ENCODE measurements at places on chromosomes 3 and 15.

GRCh38 chr3:5248822-5249221 is 61.3 kb downstream of the EDEM1 start:
- DNase-seq: no peak

DNA sequence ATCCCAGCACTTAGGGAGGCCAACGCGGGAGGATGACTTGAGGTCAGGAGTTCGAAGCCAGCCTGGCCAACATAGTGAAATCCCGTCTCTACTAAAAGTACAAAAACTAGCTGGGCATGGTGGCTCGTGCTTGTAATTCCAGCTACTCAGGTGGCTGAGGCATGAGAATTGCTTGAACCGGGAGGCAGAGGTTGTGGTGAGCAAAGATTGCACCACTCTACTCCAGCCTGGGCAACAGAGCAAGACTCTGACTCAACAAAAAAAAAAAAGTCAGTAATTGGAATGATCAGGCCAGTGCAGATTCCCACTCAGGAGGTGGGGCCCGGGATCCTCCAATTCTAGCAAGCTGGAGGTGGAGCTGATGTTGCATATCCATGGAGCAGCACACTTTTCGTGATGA is 5.6 kb downstream of the CFAP92 start:
- DNase-seq: no peak

DNA sequence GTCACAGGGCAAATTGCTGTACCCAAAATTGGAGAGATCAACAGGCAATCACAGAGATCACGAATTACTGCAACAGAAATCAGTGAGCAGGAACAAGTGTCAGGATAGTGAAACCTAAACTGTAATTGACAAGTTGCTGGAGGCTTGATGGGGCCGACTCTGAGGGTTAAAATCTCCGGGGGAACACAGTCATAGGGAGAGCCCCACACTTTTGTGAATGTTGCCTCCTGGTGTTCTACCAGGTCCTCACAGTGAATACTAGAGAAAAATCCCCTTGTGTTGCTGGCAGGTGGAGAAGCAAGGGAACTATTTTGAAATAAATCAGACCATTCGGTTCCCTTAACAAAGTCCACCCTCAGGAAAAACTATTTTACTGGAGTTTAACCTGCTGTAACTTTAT is 697.5 kb upstream of the CBLB start:
- DNase-seq: no peak

DNA sequence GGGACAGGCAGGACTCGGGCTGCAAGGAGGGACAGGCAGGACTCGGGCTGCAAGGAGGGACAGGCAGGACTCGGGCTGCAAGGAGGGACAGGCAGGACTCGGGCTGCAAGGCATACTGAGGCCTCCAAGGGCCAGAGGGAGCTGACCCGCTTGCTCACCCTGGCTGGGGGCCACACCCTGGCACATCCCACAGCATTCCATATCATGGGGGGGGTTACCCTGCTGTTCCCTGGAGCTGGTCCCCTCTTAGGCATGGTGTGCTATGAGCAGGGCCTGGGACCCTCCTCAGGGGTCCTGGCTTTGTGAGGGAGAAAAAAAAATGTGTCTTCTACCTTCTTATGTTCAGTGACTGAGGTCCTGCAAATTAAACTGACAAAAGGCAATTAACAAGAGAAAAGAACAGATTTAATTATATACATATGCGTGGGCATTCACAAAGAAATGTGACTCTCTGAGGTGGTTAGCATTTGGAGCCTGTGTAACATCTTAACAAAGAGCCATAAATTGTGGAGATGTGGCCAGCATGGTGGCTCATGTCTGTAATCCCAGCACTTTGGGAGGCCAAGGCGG is 97.6 kb upstream of the ALDH1A3 start:
- no peak for DNase-seq

GRCh38 chr3:141410408-141410807 is 42.1 kb downstream of the ZBTB38 start:
- no peak for DNase-seq

DNA sequence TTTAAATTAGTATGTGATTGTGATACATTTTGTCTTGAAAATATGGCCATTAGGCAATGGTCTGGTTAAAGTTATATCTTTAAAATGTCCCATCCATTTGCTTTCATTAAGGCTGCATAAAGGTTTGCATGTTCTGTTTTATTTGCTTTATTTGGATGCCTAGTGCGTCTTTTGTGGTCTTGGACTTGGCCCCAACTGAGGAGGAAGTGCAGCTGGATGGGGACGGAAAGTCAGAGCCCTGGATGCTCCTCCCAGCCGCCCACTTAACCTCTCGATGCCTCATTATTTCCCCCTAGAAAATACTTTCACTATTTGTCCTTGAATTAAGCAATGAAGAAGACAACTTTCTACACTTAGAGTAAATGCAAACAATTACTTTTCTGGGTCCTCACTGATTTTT is 898.2 kb downstream of the MCTP2 start:
- no peak for DNase-seq

GRCh38 chr3:127865941-127866340 is 43.6 kb upstream of the MGLL start:
- peak; percentile 25 for DNase-seq

DNA sequence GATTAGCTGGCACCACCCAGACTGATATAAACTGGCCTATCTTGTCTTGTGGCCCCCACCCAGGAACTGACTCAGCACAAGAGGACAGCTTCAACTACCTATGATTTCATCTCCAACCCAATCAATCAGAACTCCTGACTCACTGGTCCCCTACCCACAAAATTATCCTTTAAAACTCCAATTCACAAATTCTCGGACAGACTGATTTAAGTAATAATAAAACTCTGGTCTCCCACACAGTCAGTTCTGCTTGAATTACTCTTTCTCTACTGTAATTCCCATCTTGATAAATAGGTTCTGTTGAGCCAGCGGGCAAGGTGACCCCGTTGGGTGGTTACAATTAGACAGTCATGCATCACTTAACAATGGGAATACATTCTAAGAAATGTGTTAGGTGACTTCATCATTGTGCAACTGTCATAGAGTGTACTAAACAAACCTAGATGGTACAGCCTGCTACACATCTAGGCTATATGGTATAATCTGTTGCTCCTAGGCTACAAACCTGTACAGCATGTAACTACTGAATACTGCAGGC is 48.1 kb upstream of the MAP4 start:
- no peak for DNase-seq

- no peak for DNase-seq
These were observed 138.2 kb downstream of the UBE2E2 start for GRCh38 chr3:23341147-23341838.

DNA sequence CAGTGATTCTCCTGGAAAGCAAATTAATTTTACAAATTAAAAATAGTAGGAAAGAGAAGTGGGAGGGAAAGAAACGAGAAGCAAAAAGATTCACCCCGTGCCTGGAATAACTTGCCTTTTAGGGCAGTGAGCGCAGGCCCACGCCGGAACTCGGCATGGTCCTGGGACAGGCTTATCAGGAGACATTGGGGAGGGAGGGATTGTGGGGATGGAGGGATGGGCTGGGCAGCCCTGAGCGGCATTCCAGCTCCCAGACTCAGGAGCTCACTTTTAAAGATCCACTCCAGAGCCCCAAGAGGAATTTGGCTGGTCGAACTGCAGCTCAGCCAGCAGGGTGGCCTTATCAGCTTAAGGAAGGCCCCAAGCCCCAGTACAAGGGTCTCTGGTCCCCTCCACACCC is 117.9 kb downstream of the ADCY5 start:
- DNase-seq: no peak

GRCh38 chr3:11136116-11136515 is 18.2 kb upstream of the HRH1 start:
- DNase-seq: no peak

DNA sequence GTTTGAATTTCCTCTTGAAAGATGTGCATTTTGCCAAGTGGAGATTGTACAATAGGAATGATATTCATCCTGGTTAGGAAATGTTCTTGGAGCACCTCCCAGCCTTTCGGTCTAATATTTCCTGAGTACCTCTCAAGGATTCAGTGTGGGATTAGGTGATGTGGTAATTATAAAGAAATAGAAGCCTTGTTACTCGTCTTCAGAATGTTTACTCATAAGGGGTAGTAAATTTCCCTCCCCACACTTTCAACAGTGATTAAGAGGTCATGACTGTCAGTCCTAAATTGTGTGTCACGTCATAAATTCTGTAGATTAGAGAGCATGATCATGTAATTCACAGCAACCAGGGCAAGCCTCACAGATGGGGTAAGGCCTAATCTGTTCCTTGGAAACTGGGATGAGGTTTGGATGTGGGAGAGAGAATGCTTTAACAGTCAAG is 633.1 kb upstream of the TBL1XR1 start:
- DNase-seq: peak; percentile 34

DNA sequence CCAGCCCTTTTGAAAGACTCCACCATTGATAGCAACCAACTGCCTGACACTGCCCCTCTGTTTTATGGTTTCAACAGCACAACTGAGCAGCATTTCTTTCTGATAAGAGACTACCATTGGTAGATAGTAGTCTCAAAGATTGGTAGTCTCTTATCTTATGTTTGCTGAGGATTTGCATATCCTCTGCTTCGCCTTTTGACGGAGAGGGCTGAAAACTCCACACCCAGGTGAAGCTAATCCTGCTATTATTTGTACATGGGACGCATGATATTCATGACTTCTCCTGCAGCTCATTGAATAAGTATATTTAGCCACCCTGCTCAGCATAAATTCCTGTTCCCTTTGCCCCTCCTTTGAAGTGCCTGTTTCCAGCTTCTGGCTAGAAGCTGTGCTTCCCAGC is 119.4 kb upstream of the STRIT1 start:
- DNase-seq: no peak

GRCh38 chr3:197420115-197420514 is 121.7 kb upstream of the DLG1 start:
- DNase-seq: no peak

DNA sequence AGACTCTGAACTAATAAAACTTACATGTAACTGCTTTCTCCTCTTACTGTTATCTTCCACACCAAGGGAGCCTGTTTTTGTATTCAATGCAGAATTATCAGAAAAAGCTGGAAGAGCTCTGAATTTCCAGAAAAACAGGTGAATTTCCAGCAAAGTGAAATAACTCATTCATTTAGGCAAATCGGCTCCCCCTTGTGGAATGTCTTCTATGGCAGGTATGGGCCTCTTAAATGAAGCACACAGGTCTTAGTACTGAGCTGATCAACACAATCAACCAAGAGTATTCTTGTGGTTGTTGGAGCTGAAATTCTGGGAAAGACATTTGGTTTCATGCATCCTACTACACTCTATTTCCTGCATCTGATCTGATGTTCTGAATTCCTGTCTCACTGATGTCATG is 31.0 kb upstream of the PTPRG start:
- peak; percentile 25 for DNase-seq

- DNase-seq: peak; percentile 41
These were observed 214.2 kb downstream of the IL20RB start for GRCh38 chr3:137171834-137172603.

DNA sequence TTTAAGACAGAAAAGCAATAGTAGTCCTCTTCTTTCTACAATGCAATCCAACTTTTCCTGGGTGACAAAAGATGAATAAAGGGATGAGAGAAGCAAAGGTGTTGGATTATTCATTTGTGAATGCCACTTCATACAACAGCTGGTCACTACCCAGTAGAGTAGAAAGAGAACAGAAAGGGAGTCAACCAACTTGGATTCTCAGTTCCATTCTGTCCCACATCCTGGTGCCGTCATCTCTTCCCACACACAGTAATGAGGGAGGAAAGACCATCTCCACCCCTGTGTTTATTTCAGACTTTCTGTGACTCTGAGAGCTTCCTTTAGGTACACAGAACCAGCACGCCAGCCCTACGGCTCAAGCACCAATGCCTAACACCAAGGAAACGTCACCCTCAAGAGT is 71.0 kb downstream of the FOXP1 start:
- DNase-seq: no peak

GRCh38 chr15:75680007-75680789 is 32.5 kb downstream of the CSPG4 start:
- DNase-seq: no peak

DNA sequence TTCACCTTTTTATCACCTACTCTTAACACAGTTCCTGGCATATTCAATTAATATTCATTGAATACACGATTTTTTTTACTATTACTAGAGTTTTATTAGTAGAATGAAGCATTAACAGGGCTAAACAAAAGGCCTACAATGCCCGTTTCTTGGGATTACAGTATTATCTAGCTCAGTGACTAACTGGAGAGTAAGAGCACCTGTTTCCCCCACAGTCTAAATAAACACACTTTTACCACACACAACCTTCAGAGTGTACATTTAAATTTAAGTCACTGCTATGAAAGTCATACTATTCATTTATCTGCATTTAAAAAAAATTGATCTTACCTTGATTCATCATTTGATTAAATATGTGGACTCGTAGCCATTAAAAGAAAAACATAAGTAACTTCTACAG is 74.8 kb downstream of the PLOD2 start:
- DNase-seq: no peak

DNA sequence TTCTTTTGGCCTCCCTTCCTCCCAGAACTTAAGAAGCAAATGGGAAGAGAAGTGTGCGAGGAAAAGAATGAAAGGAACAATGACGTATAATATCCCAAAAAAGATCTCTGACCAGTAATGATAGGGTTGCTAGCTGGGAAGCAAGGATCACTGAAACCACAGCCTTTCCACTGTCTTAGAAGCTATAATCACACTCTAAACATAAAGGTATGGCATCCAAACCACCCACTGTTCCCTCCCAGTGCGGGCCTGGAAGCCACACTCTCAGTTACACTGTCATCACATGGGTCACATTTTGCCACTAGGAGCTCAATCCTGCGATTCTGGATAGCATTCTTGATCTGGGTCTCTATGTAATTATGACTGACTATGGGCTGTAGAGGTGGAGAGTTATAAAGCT is 131.6 kb upstream of the HACD2 start:
- DNase-seq: no peak

- no peak for DNase-seq
These were observed 50.0 kb downstream of the TUBGCP4 start for GRCh38 chr15:43420876-43421275.

GRCh38 chr15:54289590-54290136 is 311.4 kb downstream of the UNC13C start:
- no peak for DNase-seq

DNA sequence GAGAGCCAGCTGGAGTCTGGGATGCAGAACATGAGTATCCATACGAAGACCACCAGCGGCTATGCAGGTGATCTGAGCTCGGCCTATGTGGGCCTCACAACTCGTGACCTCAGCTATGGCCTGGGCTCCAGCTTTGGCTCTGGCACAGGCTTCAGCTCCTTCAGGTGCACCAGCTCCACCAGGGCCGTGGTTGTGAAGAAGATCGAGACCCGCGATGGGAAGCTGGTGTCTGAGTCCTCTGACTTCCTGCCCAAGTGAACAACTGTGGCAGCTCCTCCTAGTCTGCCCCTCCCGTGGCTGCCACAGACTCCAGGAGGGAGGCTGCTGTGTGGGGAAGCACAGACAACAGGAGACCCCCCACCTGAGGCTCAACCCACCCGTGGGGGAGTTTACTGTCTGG is 3.6 kb upstream of the KPNA4 start:
- no peak for DNase-seq

- DNase-seq: no peak
These were observed 99.6 kb upstream of the FHIT start for GRCh38 chr3:61350782-61351309.

GRCh38 chr3:65928110-65928509 is 110.6 kb downstream of the MAGI1 start:
- DNase-seq: no peak

GRCh38 chr3:16372362-16373292 is 107.6 kb downstream of the OXNAD1 start:
- no peak for DNase-seq

GRCh38 chr3:124209426-124209825 is 217.5 kb upstream of the ROPN1 start:
- no peak for DNase-seq
